ENCODE measurements at places on chromosomes 5 and 9.

DNA sequence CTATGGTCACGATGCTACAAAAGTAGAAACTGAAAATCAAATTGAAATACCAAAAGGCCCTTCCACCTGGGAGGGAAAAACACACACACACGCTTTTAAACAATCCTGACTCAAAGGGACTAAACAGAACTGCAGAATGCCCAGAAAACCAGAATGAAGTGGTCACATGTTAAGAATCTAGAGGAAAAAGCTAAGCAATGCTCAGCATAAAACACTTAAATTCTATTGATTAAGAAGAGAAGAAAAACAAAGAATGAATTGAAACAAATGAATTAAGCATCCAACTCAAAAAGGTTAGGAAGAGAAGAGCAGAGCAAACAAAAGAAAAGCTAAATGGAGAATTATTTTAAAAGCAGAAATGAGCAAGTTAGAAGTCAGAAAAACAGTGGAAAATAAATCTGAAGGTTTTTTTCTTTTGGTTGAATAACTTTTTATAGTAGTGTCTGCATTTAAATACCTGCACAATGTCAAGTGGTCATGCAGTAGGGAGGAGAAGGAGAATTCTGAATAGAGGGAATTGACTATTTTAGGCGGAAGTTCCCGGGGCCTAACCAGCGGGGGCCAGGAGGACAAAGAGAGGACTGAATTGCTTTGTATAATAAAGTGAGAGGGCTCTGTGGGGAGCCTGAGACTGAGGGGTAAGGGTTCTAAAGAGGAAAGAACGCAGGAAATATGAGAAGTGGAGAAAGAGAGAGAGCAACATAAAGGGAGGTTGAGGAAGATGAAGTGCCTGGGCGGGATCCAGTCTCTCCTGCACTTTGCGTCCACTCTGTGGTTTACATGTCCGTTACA, 146.8 kb downstream of the ATPSCKMT start:
- no peak for DNase-seq

- no peak for DNase-seq
Measured at GRCh38 chr9:38018958-38019602, 49.9 kb downstream of the SHB start.

DNA sequence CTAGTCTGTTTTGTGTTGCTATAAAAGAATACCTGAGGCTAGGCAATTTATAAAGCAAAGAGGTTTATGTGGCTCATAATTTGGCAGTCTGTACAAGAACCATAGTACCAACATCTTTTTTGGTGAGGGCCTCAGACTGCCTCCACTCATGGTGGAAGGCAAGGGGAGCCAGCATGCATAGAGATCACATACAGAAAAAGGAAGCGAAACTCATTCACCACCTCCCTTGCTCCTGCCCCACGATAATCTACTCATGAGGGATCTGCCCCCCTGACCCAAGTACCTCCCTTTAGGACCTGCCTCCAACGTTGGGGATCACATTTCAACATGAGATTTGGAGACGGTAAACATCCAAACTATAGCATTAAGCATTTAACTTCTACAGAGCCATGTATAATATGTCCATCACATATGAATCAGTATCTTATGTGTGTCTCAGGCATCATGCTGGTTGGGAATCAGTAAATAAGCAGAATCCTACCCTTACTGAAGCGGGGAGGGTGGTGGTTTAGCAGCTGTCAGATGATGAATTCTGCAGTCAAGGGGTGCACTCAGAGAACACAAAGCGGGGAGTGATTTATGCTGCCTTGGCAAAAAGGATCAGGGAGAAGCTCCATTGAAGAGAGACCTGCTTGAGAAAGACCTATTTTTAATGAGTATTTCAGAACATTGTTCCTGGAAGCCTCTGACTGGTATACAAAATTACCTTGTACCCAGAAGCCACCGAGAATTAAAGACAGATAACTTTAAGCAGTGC, 34.8 kb downstream of the HMGXB3 start:
- DNase-seq, result no peak

DNA sequence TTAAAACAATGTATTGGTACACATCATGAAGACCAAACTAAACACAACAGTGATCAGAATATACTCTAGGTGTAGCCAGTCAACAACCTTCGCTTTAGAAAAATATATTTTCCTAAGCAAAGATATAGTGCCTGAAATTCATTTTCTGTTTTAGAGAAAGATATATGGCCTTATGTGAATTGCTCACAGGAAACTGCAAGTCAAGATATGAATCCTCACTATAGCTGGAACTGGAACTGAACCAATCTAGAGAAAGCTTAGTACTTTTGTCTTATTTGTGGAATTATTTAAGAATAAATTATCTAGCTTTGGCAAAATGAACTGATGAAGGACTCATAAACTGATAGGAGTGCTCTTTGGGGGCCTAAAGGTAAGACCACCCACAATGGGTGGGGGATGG, 27.3 kb downstream of the GZMK start:
- DNase-seq, result no peak

DNA sequence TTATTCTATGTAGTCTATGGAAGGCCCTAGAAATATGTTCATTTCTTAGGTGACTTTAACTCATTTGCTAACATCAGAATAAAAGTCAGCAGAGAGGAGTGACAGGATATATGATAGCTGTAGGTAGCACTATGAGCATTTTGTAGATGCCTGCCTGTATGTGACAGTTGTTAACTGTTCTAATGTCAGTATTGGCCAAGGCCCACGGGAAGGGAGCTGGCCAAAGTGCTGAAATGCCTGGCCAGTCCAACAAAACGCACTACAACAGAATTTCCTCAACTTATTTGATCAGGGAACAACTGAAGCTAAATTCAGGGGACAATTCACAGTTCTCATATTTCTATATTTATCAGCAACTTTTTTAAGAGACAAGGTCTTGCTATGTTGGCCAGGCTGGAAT, 20.8 kb downstream of the SV2C start:
- DNase-seq, result no peak
